ENCODE measurements at places on chromosomes 2 and 18.

DNA sequence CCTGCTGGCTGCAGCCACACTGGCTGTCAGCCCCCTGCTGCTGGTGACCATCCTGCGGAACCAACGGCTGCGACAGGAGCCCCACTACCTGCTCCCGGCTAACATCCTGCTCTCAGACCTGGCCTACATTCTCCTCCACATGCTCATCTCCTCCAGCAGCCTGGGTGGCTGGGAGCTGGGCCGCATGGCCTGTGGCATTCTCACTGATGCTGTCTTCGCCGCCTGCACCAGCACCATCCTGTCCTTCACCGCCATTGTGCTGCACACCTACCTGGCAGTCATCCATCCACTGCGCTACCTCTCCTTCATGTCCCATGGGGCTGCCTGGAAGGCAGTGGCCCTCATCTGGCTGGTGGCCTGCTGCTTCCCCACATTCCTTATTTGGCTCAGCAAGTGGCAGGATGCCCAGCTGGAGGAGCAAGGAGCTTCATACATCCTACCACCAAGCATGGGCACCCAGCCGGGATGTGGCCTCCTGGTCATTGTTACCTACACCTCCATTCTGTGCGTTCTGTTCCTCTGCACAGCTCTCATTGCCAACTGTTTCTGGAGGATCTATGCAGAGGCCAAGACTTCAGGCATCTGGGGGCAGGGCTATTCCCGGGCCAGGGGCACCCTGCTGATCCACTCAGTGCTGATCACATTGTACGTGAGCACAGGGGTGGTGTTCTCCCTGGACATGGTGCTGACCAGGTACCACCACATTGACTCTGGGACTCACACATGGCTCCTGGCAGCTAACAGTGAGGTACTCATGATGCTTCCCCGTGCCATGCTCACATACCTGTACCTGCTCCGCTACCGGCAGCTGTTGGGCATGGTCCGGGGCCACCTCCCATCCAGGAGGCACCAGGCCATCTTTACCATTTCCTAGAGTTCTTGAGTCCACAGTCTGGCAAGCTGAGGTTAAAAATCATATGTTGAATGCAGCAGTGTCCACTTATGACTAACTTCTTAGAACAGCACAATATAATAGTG is 741 bp downstream of the GPR148 start:
- no peak for DNase-seq

DNA sequence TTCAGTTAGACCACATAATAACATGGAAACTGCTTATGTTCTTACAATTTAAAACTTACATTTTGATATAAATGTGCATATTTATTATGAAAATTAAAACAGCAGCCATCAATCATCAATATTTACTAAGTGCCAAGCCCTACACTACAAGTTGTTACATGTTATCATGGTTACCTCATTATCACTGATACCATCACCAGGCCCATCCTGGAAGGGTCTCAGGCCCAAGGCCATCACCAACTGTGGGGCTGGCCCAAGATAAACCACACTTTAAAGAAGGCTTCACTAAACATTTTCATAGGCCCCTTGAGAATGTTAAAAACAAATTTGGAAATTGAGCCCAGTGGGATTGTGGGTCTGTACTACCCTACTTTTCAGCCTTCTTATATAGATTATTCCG is 6.4 kb downstream of the ITSN2 start:
- no peak for DNase-seq

DNA sequence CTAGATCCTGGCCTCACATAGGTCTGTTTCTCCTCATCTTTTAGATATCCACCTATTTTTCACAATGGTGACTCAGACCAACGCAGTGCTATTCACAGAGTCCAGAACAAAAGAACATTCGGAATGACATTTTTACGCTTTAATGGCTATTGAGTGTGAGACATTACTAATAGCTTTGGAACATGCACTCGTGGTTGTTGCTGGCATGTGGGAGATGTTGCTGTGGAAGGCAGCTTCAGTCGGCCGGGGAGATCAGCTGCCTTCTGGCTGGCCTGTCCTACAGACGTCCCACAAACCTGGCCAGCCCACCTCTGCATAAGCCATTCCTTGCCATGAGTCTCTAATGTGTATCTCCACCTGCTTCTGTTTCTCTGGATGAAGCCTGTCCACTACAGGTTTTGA is 3.4 kb downstream of the MBP start:
- DNase-seq: no peak

DNA sequence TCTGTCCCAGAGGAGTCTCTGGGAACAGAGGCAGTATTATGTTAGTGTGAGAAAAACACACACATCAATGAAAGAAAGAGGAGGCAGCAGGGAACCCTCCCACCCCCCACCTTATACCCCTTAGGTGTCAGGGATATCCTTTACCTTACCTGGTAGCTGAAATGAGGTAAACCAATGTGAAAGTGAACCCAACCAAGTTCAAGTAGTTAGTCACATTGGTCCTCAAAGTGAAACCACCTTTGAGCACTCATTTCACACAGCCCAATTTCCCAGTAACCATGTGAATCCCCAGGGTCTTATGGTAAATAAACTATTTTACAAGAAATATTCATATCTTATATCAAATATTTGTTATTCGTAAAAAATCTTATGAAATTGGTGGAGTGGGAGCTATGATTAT is 377.8 kb downstream of the LRATD1 start:
- DNase-seq: peak; percentile 51

GRCh38 chr2:96775160-96775559 is 14.5 kb downstream of the CNNM4 start:
- DNase-seq: no peak

DNA sequence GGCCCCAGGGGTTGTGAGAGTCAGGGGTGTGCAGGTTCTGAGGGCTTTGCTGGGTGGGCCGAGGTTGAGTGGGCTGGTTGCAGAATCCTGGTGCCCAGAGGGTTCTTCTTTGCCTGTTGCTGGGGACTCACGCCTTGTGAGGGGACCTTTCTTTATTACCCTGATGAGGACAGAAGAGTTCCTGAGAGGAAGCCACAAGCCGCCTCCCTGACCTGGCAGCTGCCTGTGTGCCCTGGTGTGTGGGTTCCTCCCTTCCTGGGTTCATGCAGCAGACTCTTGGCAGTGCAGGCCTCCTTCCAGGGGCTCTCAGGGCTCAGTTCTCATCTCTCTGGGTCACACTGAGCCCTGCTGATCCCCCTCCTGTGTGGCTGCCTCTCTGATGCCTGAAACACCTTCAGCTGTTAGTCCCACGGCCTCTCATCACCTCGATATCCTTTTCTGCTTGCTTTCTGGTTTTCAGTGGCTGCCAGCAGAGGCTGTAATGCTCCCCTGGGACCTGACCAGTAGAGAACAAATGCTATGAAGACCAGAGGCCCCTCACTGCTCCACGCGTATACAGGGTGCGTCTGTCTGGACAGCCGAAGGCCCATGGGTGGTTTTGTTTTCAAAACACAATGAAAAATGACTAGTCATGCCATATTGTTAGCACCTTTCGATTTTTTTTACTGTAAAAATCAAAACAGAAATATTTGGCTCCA is 191.3 kb downstream of the AGAP1 start:
- no peak for DNase-seq

GRCh38 chr2:237092506-237092905 is 6.8 kb downstream of the COPS8 start:
- no peak for DNase-seq

- no peak for DNase-seq
Measured at GRCh38 chr2:159438284-159438683, 151.8 kb upstream of the WDSUB1 start.

GRCh38 chr18:69936191-69936558 is 11.5 kb downstream of the CD226 start:
- no peak for DNase-seq

DNA sequence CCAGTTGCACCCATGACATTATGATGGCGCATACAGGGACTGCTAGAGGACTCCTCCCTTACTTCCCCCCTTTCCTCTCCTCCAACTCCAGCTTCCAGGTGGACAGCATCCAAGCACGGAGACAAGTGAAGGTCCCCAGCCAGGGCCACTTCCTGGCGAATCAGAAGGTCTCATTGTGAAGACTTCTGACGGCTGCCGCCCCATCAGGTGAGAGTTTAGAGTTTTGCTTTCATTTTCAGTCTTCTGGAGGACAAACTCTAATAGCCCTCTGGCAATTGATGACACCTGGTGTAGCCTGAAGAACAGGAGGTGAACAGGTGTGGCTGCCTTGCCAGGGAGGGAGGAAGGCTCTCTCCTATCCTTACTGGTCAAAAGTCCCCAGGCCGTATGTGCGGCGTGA is 77.3 kb upstream of the KCNH7 start:
- DNase-seq: no peak

Data from activated CD4-positive, alpha-beta T cell treated with anti-CD3 and anti-CD28 coated beads, Interleukin-2, amount 50 U/mL, for 16 hours (primary cell).